Cortex of kidney (tissue), 1 donor: ENCODE measurements at places on chromosomes 4 and X.

- no peak for DNase-seq
Observed at GRCh38 chrX:73963682-73964081, 340.3 kb upstream of the ZCCHC13 start.

- DNase-seq, result no peak
Observed at GRCh38 chr4:86967073-86967472, 32.3 kb downstream of the AFF1 start.

GRCh38 chr4:42396361-42396751 lies 932 bp upstream of the SHISA3 start:
- DNase-seq, result no peak

DNA sequence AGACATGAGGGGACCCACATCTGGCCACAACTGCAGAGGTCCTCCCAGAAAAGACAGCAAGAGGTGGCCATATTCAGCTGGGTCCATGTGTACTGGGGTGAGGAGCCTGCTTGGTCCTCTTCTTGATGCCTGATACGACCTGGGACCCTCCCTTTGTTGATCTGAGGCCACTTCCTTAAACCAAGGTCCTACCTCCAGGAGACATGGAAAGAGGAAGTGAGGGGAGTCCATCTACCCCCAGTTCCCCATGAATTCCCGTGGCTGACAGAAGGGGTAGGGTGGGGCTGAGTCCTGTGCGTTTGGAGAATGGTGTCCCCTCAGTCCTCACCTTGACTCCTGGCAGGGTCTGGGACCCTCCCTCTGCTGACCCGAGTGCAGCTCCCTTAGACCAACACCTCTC lies 2.1 kb downstream of the MAGEA10 start:
- DNase-seq, result no peak

- no peak for DNase-seq
Observed at GRCh38 chr4:108709234-108709633, 53.6 kb downstream of the ETNPPL start.

- DNase-seq, result no peak
Observed at GRCh38 chr4:90922174-90922573, 795.0 kb downstream of the CCSER1 start.
